ENCODE measurements at places on chromosomes 13 and 19.
A peak's percentile ranks its signal among the peaks of the same experiment; 100 is the strongest.

DNA sequence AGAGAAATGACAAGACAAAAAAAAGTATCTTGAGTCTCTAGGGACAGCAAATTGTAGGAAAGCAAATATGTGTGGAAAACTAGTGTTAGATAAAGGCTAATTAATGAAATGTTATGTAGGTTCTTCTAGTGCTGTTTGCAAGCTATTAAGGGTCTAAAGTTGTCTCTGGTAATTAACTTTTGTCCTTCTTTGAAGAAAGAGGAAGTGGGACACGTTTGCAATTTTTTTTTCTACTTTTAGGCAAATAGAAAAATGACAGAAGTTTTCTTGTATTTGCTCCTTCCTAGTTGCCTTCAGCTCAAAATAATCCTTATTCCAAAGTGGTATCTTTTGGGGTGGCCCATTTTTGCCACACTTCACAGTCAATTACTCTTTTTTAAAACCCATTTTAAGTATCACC, 1877.7 kb upstream of the PRR20A start:
- no peaks in the 10 kb centered on the region for H3K4me1 ChIP-seq
- H3K4me3 ChIP-seq: no peak overlapping the region
- no peaks in the 10 kb centered on the region for H3K27me3 ChIP-seq
- H3K36me3 ChIP-seq: no peaks in the 10 kb centered on the region
- no peak overlapping the region for H3K27ac ChIP-seq

- H3K4me1 ChIP-seq: peaks cover 63% of the 10 kb centered on the region
- H3K36me3 ChIP-seq: peaks cover 88% of the 10 kb centered on the region
- peak overlapping the region; percentile 44 for H3K4me3 ChIP-seq
- peak overlapping the region; percentile 100 for H3K27ac ChIP-seq
Observed at GRCh38 chr19:43751466-43752220, 3.1 kb downstream of the SMG9 start.

DNA sequence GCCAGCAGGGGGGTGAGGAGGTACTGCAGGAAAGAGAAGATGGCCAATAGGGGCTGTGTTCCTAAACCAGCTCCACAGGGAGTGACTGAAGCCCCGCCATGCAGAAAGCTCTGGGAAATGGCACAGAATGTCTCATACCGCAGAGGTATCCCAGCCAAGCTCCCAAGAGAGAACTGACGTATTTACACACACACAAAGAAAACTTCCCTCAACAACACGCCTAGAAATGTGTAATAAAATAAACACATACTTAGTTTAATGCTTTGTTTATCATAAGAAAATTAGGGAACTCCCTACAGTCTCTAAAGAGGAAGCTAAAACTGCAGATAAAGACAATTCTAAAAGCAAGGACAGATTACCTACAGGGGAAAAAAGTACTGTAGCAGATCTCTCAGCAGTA, 40.0 kb downstream of the ESD start:
- H3K4me1 ChIP-seq: peaks cover 5% of the 10 kb centered on the region
- no peak overlapping the region for H3K4me3 ChIP-seq
- DNase-seq: no peak
- peaks cover 12% of the 10 kb centered on the region for H3K36me3 ChIP-seq
- H3K27me3 ChIP-seq: no peaks in the 10 kb centered on the region
- no peak overlapping the region for H3K27ac ChIP-seq

DNA sequence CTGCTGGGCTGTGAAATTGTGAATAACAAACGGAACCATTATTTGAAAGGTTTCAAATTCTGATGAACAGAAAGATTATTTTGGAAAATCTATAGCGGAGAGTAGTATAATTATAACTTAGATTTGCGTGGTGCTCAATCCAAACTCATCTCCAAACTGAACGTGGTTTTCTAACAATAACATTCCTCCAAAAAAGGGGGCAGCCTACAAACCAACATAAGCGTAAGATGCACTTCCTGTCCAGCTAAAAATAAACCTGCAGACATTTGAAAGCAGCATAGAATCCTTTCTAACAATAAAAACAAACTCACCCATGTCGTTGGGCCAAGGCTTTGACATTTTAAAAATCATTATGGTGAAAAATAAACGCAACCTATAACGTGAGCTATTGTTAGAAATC, 178.4 kb downstream of the COL4A1 start:
- peaks cover 55% of the 10 kb centered on the region for H3K27me3 ChIP-seq
- no peak for DNase-seq
- no peaks in the 10 kb centered on the region for H3K36me3 ChIP-seq

GRCh38 chr13:110780422-110780821, 66.9 kb downstream of the ING1 start:
- no peaks in the 10 kb centered on the region for H3K36me3 ChIP-seq
- H3K27me3 ChIP-seq: peaks cover 14% of the 10 kb centered on the region
- H3K4me1 ChIP-seq: no peaks in the 10 kb centered on the region
- no peak overlapping the region for H3K4me3 ChIP-seq

- no peak overlapping the region for H3K27ac ChIP-seq
- H3K4me1 ChIP-seq: peaks cover 30% of the 10 kb centered on the region
- H3K36me3 ChIP-seq: peaks cover 69% of the 10 kb centered on the region
- no peak for DNase-seq
Observed at GRCh38 chr13:50928102-50928501, 18.5 kb downstream of the RNASEH2B start.

- no peaks in the 10 kb centered on the region for H3K4me1 ChIP-seq
- H3K27ac ChIP-seq: no peak overlapping the region
- no peaks in the 10 kb centered on the region for H3K27me3 ChIP-seq
- no peak for DNase-seq
- H3K4me3 ChIP-seq: no peak overlapping the region
Observed at GRCh38 chr13:80830431-80830830, 489.5 kb upstream of the SPRY2 start.

DNA sequence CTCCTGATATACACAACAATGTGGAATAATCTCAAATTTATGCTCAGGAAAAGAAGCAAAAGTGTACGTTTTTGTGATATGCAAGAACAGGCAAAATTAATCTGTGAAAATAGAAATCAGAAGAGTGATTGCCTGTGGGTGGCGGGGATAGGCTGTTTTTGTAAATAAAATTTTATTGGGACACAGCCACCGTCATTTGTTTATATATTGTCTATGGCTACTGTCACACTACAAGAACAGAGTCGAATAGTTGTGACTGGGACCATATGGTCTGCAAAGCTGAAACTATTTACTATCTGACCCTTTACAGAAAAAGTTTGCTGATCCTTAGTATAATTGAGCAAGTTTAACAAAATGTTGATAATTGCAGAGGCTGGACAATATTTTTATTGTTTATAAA, 269.5 kb upstream of the HTR2A start:
- no peaks in the 10 kb centered on the region for H3K36me3 ChIP-seq
- no peak overlapping the region for H3K4me3 ChIP-seq
- DNase-seq: no peak
- H3K27ac ChIP-seq: no peak overlapping the region
- no peaks in the 10 kb centered on the region for H3K27me3 ChIP-seq

DNA sequence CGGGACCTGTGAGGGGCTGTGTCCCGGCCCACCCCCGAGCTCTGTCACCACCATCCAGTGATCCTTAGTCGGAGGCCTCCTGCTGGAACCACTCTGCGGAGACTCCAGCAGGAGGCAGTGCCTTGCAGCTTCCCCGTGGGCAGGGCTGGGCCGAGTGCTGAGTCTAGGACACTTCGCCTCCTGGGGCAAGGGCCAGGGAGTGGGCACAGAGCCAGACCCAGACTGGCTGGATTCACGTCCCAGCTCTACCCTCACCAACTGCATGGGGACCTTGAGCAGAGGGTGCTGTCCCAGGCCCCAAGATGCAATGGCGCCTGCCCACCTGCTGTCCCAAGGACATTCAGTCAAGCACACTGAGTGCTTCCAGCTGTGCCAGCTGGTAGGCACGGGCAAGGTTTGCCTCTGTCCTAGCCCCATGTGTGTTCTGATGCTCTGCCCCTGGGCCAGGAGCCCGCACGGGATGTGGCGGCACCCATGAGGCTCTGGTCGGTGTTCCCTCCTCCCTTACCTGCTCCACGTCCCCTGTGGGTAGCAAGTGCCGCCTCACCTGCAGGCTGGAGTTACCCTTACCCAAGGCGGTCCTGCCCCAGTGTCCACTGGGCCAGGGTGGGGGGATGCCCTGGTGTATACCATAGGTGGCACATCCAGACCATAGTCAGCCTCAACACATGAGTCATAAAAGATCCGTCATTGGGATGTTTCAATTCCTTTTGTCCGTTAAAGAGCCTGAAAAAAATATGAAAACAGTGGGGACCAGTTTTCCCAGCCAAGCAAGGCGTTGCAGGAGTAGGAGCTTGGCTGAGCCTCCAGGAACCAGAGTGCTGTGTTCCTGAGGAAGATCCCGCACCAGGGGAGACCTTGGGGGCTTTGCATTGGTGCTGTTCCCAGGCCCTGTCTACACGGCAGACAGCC, 7.4 kb downstream of the FZR1 start:
- H3K4me1 ChIP-seq: peaks cover 70% of the 10 kb centered on the region
- H3K27ac ChIP-seq: peak overlapping the region; percentile 20
- H3K36me3 ChIP-seq: peaks cover 36% of the 10 kb centered on the region
- H3K27me3 ChIP-seq: no peaks in the 10 kb centered on the region

DNA sequence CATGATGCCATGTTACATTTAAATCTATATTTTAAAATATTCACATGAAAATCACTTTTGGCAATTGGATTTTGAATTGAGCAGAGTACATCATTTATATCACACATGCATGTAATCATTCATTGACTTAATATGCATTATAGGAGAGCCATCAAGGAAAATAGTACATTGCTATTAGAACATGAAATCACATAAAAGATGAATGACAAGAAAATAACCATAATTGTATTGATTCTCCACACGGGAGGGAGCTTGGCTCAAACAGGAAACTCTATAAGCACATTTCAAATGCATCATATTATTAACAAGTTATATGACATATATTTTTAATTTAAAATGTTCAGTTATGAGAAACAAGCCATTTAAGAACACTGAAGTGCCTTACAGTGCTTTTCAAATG, 208.6 kb upstream of the PRR20A start:
- no peak overlapping the region for H3K4me3 ChIP-seq
- H3K27ac ChIP-seq: no peak overlapping the region
- H3K4me1 ChIP-seq: no peaks in the 10 kb centered on the region
- H3K27me3 ChIP-seq: no peaks in the 10 kb centered on the region
- no peaks in the 10 kb centered on the region for H3K36me3 ChIP-seq

- no peak overlapping the region for H3K27ac ChIP-seq
- H3K4me1 ChIP-seq: peaks cover 29% of the 10 kb centered on the region
- H3K4me3 ChIP-seq: no peak overlapping the region
- peaks cover 79% of the 10 kb centered on the region for H3K27me3 ChIP-seq
- H3K36me3 ChIP-seq: no peaks in the 10 kb centered on the region
Observed at GRCh38 chr13:20178156-20178555, 14.6 kb downstream of the GJB2 start.

DNA sequence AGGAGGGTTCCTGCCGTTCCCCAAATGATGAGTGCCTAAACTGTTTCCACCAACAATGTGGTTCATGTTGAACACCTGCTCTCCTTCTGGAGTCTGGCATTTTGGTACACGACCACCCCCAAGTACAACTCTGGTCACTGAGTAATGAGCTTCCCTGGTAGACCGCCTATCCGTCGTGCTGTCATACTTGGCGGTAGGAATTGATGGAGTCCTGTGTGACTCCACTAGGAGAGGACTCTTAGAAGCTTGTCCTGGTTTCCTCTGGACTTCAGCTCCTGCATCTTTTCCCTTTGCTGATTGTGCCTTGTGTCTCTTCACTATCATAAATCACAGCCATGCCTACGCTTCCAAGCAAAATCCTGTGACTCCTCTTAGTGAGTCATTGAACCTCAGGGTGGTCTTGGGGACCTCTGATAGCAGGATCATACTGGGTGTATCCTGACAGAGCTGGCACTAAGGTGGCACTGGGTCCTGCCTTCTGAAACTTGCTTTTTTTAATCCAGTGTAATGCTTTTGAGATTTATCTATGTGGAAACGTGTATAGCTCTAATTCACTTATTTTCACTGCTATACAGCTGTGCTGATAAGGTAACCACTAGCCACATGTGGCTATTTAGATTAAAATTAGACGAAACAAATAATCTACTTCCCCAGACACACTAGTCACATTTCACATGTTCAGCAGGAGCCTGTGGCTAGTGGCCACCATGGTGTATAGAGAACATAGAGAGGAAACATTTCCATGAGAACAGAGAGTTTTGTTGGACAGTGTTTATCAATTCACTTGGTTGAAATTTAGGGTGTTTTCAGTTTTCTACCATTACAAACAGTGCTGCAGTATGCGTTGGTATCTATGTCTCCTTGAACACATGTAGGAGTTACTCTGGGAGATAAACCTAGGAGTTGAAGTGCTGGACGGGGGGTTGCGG, 6.1 kb upstream of the ASF1B start:
- no peak overlapping the region for H3K4me3 ChIP-seq
- no peak for DNase-seq

DNA sequence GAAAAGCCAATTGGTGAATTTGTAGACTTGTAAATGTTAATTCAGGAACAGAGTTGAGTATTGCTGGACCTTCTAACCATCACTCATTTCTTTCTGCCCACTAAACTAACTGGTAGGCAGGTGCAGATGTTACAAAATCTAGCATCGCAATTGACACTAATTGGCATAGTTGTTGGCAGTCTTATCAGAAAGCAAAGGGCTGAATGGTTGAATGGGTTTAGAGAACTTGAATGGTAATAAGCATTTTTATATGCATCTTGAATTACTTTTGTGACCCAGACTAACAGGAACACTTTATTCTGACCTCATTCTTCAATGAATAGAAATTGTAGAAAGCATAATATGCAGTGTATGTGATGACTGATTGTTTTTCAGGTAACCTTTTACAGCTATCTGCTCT, 189.1 kb downstream of the GGACT start:
- no peak for DNase-seq
- no peaks in the 10 kb centered on the region for H3K27me3 ChIP-seq
- no peak overlapping the region for H3K27ac ChIP-seq
- H3K36me3 ChIP-seq: peaks cover 34% of the 10 kb centered on the region
- peaks cover 6% of the 10 kb centered on the region for H3K4me1 ChIP-seq

DNA sequence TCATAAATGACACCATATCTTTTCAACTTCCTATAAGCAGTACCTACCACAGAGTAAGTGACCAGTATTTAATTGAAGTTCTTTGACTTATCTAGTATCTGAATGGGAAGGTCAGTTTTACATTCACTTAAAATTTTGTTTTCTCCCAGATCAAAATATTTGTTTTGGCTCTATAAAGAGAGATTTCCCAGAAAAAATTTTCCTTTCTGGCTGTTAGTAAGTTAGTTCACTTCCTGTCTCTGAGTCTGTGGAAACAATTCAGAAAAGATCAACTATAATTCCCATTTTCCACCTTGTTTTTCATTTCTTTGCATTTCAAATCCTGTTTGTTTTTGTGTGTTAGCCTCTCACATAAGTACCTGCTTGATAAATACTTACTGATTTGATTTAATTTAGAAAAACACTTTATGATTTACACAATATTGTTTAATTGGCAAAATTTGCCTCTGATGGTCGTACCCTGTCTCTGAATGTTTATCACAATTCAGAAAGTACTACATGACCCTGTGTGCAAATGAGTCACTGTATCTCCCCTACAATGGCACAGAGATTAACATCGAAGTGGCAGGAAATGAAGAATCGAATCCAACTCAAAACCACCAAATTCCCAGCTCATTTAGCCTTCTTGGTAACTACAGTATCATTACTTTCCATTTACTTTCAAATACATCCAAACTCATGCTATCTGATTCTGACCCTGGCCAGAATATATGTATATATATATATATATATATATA, 15.4 kb upstream of the MED4 start:
- DNase-seq: no peak
- H3K36me3 ChIP-seq: no peaks in the 10 kb centered on the region
- H3K27me3 ChIP-seq: peaks cover 4% of the 10 kb centered on the region
- no peak overlapping the region for H3K4me3 ChIP-seq
- peaks cover 7% of the 10 kb centered on the region for H3K4me1 ChIP-seq
